Caudate nucleus (tissue), 63 donors: ENCODE measurements at places on chromosomes 6 and 20.

GRCh38 chr20:36818861-36819260 is 45.3 kb upstream of the DSN1 start:
- no peak for DNase-seq

- peak; percentile 82 for DNase-seq
Observed at GRCh38 chr6:43246301-43247113, 3.2 kb downstream of the TTBK1 start.

DNA sequence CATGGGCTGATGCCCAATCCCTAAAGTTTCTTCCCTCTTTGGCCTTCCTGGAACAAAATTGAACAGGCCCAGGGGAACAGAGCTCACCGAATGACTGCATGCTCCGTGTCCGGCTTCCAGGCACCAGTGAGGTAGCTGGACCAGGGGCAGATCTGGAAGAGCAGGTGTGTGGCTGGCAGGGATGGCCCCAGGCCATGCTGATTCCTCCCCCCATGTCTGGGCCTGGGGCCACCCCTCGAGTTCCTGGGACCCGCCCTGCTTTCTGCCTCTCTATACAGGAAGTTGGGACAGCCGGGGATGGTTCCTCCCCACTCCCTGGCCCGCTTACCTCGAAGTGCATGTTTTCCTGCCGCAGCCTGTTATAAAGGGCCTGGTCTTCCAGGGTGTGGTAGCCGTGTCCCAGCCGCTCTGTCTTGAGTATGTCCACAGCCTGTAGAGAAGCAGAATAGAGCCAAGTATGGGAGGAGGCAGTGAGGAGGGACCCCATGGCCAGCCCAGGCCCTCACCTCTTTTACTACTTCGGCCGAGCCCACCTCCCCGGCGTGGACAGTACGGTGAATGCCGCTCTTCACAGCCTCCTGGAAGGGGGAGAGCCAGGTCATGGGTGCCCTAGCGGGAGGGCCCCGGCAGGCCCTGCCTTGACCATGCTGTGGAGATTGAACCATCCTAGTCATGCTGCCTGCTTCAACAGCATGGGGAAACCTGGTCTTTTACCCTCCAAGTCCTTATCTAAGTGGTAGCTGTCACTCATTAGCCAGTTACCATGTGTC is 28.8 kb downstream of the ADA start:
- DNase-seq, result no peak

GRCh38 chr6:37862992-37863391 is 43.5 kb downstream of the ZFAND3 start:
- no peak for DNase-seq

DNA sequence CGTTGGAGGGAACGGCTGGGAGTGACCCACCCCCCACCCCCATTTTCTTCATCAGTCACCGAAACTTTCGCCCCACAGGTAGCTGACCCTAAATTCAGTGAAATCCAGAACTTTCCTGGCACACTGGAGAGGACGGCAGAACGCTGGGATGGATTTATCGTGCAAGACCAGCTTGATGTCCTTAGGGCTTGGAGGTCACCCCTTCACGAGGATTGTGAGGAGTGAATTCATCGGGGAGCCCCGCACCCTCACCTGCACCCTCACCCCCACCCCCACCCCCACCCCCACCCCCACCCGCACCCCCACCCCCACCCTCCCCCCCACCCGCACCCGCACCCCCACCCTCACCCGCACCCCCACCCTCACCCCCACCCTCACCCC is 13.3 kb upstream of the TCFL5 start:
- DNase-seq, result no peak

- peak; percentile 49 for DNase-seq
Observed at GRCh38 chr6:109454496-109455436, 806 bp downstream of the MICAL1 start.

DNA sequence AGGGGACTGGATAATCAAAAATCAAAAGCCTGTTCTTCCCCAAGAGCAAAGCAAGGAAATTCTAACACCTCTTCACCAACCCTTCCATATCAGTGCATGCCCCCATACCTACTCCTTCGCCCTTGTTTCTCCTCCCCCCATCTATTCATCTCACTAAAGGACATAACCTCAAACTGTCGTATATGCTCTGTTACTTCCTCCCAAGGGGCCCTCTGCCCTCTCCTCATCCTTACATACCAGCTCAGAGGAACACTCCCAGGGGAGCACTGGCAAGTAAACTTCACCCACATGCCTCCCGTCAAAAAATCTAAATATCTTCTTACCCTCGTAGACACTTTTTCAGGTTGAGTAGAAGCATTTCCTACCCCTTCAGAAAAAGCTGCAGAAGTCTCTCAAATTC is 9.4 kb upstream of the ADTRP start:
- no peak for DNase-seq

DNA sequence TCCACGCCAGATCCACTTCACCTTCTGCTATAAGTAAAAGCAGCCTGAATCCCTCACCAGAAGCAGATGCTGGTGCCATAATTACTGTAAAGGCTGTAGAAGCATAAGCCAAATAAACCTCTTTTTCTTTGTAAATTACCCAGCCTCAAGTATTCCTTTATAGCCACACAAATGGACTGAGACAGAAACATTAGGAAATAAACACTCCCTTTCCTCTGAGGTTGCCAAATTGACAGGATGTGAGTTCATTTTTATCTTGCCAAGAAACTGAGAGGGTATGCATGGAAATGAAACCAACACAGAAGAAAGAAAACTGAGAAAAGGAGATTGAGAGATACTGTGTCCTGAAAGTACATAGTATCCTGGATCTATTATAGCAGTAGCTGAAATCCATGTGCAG is 481.2 kb downstream of the HAO1 start:
- no peak for DNase-seq

GRCh38 chr6:90284236-90285041 is 12.2 kb downstream of the BACH2 start:
- DNase-seq, result no peak

GRCh38 chr6:43965628-43966373 is 161.5 kb downstream of the MRPL14 start:
- no peak for DNase-seq

DNA sequence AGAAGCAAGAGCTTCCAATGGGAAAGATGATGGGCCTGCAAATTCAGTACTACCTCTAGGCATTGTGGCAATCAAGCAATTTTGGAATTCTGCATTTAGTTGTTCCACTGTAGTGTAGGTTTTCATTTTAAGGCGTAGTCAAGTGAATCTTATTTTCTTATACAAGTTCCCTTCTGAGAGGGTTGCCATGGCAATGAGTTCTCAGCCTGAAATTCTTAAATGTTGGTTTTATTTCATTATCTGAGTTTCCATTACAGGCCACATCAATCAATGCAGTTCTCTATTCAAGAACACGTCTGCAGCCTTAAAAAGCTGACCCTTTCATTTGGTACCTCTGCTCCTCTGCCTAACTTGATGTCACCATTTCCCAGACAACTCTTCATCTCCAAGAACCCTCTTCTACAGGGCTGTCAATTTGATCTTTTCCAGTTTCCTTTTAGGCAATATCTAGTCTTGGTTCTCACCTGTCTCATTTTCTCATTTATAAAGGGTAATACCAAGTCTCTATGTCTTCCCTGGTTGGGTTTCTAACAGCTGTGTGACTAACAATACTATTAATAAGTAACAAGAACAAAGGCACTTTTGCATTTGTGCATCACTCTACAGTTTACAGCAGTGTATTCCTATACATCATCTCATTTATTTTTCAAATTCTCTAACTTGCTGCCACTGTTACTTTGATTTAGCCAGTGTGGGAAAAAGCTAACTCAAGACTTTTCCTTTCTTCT is 898.2 kb upstream of the FLRT3 start:
- peak; percentile 27 for DNase-seq

DNA sequence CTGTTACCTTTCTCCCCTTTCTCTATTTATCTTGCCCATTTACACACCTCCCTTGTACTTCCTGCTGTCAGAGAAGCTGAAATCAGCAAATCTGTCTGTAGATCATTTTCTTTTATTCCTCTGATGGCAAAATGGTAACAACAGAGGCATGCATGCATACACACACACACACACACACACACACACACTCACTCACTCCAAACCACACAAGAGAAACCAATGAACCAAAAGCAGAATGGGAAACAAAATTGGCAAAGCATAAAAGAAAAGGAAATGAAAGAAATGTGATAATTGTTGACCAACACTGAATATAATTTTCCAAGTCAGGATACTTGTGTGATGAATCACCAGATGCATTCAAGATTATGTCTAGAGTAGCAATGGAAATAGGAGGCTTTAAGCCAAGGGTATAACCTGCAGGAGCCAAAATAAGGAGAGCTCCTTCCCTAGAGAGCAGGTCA is 172.4 kb downstream of the PLCB4 start:
- DNase-seq, result no peak

- DNase-seq, result no peak
Observed at GRCh38 chr6:39432330-39433025, 110.0 kb upstream of the KCNK16 start.

DNA sequence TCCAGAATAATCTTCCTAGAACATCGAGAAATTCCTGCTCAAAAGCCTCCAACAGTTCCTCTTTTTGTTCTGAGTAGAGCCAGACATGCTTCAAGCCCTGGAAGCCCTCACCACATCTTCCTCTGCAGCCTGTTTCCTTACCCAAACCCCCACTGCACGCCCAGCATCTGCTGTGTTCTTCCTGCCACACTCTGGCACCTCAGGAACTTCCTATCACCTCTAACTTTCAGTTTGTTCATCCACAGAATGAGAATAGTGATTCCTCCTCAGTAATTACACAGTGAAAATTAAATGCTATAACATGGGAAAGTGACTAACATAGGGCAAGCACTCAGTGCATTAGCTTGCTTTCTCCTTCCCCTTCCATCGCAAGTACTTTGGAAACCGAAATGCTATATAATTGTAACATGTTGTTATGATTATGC is 26.3 kb downstream of the C6orf89 start:
- DNase-seq, result no peak

DNA sequence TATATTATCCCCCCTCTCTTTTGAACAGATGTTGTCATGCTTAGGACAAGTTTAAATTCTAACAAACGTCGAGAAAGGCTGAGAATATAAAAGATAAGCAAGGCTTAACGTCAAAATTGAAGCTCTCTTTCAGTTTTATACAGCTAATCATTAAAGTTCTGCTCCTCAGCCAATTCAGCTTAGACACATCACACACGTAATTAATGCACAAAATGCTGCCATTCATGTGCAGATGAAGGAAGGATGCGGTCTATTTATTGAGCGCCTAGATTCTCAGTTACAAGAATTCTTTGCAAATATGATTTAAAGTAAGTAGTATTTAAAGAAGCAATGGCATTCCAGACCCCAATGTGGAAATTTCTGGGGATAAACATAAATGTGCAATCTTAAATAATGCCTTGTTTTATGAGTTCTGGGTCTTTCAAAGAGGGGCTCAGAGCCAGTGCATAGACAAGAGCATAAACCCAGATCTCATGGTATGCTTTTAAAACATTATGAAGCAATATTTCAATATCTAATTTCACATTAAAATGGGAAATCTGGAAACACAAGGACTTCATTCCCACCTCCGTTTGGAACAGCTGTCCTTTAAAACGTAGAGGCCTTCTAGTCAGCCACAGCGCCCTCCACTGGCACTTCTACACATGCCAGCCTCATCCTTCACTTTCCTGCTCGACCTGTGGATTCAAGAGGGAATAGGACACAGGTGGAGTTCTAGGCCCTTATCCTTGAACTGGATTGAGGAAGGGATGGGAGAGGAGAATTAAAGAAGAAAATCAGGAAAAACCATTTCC is 85.8 kb downstream of the LYRM4 start:
- DNase-seq, result no peak

DNA sequence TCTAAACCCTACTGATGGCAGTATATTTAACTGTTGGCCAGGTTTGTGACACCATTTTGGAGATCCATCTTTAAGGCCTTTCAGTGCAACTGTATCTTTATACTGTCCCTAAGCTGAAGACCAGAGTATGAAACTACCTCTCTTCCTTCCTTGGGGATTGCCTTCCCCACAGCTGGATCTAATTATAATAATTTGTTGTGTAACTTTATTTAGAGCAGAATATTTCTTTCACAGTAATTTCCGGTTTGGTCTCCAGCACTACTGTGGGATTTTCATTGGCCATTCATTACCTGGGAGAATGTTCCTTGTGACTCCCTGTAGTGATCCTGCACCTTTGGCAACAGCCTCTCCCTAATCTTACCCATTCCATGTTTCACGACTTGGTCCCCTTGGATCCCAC is 75.2 kb downstream of the AKAP7 start:
- DNase-seq, result no peak

- DNase-seq, result no peak
Observed at GRCh38 chr6:132068766-132069165, 117.6 kb upstream of the CCN2 start.

DNA sequence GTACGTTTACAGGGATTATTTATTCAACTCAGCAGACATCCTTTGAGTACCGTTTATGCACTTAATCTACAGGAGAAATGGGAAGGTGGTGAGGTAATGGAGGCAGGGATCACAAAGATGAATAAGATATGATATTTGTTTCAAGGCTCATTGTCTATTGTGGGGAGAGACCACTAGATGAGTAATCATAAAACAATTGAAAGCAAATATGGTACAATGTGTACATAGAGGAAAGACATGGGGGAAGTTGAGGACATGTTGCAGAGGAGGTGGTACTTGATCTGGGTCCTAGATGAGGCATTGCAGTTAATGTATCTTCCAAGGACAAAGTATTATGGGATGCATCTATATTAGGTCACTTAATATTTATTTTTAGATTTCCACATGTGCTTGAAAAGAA is 13.7 kb upstream of the CDC5L start:
- no peak for DNase-seq

DNA sequence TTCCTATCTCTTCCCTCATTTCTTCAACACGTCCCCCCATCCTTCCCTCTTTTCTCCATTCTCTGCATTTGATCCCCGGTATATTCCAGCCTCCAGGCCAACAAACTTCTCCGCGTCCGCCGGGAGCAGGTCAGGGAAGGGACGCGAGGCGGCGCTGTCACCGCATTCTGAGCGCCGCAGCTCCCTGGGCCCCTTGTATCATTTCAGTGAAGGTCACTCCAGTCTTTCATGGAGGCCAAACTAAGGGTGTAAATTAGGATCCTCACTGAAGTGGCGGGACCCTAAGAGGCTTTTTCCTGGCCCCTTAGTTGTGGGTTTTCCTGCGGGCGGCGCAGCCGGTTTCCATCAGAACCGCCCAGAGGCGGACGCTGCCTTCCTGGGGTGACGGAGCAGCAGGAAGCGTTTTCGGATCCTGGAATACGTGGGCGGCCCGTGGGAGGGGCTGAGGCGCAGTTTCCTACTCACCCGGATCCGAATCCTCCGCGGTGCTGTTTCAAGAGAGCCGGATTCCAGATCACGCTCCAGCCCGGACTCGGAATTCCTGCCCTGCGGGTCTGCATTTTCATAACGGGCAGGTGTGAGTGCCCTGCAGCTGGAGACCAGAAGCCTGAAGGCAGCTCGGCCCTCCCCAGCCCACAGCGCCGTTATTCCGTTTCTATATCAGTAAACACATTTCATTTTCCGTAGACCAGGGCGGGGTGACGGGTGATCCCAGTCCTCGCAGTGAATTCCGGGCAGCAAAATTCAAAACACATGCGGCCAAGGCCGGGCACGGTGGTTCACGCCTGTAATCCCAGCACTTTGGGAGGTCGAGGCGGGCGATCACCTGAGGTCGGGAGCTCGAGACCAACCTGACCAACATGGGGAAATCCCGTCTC is 3.6 kb upstream of the MICA start:
- peak; percentile 54 for DNase-seq

- no peak for DNase-seq
Observed at GRCh38 chr20:36260316-36260715, 24.0 kb downstream of the AAR2 start.
